T-helper 9 cell (primary cell): ENCODE measurements at places on chromosomes 4 and X.

DNA sequence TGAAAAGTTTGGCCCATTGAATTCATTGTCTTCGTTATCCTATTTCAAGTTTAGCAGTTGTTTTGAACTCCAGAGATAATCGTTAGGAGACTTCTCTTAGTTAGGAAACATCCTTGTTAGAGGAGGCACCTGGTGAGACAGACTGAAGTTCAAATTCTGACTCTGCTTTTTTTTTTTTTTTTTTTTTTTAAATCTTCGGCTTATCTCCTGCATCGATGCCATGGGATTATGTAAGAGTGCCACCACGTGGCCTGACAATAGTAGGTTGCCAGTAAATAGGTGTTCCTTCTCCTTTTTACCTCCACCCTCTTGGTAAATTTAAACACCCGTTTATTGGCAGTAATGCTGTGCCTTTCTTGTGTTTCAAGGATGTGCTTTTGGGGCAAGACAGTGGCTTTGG is 149.3 kb downstream of the SOWAHB start:
- no peak for DNase-seq

GRCh38 chr4:175351473-175351872 is 433.3 kb downstream of the ADAM29 start:
- no peak for DNase-seq

DNA sequence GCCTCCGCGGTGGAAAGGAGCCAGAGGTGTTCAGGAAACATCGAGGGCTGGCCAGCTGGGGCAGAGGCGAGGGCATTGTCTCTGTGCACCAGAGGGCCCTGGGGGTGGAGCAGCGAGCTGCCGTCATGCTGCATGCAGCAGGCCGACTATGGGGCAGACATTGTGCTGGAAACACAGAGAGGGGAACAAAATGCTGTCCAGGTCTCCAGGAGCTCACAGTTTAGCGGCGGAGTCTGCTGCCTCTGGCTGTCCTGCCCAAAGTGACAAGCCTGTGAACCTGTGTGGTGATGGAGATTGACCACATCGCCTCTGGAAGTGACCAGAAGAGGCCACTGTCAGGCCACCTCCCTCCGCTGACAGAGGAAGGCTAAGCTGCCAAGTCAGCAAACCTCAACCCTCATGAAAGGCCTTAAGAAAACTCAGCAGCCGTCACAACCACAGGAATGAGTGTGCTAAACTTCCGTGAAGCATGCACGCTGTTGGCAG is 20.1 kb upstream of the SASH3 start:
- DNase-seq = peak; percentile 33

DNA sequence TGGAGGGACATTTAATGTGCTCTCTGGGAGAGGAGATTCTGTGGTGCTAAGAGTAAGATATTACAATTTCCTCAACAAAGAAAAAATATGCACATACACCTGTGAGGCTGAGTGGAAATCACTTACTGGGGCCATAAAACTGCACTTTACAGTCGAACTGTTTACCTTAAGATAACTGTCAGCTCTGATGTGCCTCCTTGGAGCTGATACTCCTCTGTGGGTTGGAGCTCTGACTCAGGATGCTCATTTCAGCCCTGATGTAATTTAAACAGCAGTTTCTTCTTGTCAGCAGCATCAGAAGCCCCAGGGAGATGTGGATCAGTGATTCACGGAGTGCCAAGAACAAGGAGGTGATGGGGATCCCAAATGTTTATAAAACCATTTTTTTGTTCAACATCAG is 241.9 kb upstream of the SFRP2 start:
- DNase-seq = no peak

GRCh38 chr4:3880615-3881120 is 114.5 kb downstream of the ADRA2C start:
- peak; percentile 52 for DNase-seq

DNA sequence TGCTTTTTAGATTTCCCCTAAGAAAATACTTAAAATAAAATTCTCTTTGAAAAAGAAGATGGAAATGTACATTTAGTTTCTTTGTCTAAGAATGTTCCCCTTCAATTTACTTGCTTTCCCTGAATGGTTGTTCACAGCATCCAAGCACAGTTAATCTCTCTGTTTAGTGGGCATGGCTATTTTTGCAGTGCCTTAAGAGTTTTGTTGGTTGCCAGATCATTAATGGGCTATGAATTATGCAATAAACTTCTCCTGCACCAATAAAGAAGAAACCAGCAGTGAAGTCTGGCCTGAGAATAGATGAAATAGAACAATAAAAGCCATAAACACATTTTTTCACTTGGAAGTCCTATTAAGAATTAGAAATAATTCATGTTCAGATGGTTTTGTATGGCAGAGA is 980.4 kb upstream of the IGFBP7 start:
- DNase-seq = no peak

- DNase-seq = no peak
Observed at GRCh38 chr4:185669288-185669687, 134.0 kb upstream of the PDLIM3 start.

GRCh38 chrX:43656005-43656494 is at the start of gene MAOA:
TSS of gene MAOA (plus strand) at chrX:43656299. CDS start at chrX:43656342, 43 bp downstream.
- peak; percentile 35 for DNase-seq

GRCh38 chr4:119579823-119580222 is 48.8 kb downstream of the PDE5A start:
- no peak for DNase-seq

DNA sequence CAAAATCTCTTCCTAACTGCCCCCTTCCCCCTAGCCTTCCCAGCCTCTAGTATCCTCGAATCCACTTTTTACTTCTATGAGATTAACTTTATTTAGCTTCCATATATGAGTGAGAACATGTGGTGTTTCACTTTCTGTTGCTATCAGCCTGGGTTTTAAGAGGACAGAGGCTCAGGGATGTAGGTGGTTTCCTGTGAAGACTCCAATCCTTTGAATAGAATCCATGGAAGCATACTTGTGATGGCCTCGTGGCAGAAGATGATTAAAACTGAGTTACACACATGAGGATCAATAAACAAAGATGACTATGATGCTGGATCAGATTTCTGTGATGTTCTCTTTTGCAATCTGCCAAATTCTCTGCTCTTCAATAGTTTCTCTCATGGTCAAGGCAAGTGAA is 29.8 kb downstream of the CD99L2 start:
- DNase-seq = no peak

- no peak for DNase-seq
Observed at GRCh38 chrX:114162068-114162735, 421.7 kb upstream of the HTR2C start.

- DNase-seq = no peak
Observed at GRCh38 chr4:81030061-81030980, at the start of gene BMP3. TSS of gene BMP3 (plus strand) at chr4:81030708. CDS start at chr4:81031285, 577 bp downstream.

GRCh38 chr4:25320773-25321172 is 8.2 kb downstream of the ZCCHC4 start:
- DNase-seq = no peak

DNA sequence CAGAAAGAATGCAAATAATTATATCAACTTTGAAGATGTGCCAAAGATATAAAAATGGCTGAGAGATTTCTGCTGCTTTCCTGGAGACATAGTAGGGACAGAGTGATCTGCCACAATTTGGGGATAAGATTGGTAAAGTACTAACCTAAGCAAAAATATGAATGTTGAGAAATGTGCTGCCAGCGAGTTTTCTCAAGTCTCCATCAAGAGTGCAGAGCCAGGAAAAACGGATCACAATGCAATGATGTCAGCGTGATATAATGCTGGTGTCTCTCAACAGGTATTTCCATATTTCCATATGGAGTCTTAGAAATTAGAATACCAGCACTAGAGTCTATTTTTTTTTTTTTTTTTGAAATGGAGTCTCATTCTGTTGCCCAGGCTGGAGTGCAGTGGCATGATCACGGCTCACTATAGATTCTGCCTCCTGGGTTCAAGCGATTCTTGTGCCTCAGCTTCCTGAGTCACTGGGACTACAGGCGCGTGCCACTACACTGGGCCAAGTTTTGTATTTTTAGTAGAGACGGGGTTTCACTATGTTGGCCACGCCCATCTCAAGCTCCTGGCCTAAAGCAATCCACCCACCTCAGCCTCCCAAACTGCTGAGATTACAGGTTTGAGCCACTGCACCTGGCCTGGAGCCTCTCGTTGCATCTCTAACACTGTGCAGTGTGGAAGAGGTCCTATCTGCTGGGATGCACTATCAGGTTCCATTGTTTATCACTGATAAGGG is 893.5 kb downstream of the TRIML1 start:
- no peak for DNase-seq

DNA sequence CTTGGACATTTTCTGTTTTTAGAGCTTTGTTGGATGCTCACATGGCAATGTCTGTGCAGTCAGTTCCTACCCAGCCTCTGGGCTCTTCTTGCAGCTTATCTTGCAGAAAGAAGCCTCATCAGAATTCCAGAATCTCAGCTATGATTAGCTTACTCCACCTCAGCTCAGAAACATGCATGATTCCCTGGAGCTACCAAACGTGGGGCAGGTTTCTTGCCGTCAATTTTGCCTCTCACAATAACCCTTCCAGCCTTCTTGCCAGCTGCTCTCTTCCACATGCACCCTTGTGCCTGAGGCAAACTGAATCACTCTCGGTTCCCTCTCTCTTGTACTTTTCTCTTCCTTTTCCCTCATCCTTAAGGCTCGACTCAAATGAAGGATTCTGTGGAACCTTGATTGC is 141.4 kb downstream of the PTTG2 start:
- no peak for DNase-seq

DNA sequence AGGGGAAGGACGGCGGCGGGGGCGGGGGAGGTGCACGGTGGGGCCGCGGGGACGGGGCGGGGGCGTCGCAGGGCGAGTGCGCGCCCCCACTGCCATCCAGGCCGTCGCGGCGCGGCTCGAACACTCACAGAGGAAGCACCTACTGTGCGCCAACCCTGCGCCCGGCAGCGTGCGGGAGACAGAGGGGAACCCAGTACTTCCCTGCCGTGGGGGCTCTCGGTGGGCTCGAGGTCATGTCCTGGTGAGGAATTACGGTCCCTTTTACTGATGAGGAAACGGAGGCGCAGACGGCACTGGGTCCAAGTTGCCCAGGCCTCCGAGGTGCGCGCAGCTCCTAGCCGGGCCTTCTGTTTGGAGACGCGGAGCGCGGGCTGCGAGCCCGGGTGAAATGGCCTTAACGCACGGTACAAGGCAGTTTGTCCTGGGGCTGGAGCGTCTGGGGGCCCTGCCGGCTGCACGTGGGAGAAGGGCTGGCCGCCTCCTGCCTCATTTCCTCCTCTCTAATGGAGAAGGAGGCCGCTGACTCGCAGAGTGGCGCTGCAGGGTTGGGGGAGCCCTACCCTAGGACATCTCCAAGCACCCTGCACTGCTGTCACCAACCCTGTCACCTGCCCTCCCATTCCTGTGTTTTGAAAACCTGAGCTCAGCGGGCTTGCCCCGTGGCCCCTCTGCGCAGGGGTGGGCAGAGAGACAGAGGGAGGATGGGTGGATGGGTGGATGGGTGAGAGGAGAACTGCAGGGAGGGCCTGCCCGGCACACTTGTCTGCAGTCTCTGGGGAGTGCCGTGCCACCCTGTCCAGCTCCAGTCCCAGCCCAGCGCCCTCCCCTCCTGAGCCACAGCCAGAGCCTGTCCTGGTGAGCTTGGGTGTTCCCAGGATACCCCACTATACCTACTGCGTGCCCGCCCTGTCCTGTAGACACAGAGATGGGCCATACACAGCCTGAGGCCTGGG is 106.0 kb downstream of the ADRA2C start:
- no peak for DNase-seq

GRCh38 chrX:132710656-132711155 is 221.9 kb upstream of the MBNL3 start:
- no peak for DNase-seq

DNA sequence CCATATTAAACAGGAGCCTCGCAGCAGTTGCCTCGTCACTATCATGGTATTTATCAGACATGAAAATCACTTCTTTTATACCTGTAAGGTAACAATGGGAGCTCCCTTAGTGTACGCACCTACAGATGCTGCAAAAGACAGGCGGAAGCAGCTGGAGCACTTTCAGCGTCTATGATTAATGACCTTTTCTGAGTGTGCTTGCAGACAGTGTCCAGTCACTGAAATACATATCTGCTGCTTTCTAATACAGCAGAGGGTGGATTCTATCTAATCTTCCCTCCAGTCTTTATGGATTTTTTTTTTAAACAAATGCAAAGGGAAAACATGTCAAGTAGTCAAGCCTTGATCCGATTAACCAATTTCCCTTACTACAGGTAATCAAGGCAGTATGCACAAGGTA is 24.1 kb downstream of the DCTD start:
- DNase-seq = no peak

DNA sequence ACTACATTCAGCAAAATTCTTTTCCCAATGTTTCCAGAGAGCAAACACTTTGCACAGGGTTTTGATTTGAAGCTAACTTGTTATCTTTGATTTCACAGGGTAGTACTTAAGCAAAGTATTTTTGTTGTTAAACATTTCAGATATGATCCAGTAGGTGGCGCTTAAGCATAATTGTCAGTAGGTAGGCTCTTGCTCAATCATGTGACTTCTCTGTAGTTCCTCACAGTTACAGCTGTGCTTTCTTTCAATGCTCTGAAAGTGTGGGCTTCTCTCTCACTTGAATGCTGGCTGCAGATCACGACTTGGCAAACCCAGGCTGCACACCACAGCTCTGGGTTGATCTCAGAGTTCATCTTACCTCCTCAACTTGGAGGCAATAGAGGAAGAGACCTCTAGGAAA is 1016.5 kb downstream of the SH3BGRL start:
- DNase-seq = no peak

DNA sequence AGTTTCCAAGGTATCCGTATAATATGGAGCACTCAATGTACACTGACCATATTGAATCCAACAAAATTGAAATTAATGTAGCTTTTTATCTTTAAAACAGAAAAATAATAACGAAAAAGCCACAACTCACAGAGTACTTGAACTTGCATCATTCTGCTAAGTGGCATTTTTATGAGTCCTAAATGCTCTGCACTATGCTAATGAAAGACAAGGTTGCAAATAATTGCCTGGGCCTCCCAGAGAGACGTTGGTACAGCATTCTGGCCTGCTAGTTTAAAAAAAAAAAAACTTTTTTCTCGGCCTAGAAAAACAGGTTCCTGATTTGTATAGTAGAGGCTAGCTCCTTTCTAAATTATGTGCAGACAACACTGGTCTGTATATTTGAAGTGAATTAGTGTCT is 4.3 kb upstream of the FAM9B start:
- no peak for DNase-seq

- no peak for DNase-seq
Observed at GRCh38 chr4:3471886-3472285, 8.8 kb downstream of the DOK7 start.

GRCh38 chr4:169249214-169249973 is 21.4 kb downstream of the SH3RF1 start:
- DNase-seq = no peak

GRCh38 chr4:185151296-185151695 is 8.2 kb downstream of the SLC25A4 start:
- DNase-seq = no peak

DNA sequence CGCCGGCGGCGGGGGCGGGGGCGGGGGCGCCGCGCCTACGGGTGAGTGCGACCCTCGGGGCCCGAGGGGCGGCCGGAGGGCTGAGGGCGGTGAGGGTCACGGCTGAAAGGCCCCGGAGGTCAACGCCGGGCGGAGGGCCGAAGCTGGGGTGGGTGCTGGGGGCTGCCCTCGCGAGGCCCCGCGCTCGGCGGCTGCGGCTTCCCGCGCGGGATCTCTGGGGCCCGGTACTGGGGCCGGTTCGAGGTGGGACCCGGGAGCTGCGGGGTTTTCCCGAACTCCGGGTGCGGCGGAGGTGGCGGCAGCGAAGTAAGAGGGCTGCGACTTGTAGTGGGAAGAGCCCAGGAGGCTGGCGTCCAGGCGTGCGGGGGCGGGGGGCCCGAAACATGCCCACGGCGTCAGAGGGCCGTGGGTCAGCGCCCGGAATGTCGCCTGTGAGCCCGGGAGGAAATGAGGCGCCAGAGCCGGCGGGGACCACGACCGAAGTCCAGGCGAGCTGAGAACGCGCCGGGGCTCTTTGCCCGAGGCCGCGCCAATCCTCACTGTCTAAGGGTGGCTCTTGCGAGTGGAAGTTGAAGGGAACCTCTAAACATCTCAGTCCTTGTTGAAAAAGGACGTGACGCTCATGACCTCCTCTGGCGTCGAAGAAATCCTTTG is 407 bp downstream of the IL13RA1 start:
- no peak for DNase-seq
